WTC11 (cell line): ENCODE measurements at places on chromosomes 5 and 9.

DNA sequence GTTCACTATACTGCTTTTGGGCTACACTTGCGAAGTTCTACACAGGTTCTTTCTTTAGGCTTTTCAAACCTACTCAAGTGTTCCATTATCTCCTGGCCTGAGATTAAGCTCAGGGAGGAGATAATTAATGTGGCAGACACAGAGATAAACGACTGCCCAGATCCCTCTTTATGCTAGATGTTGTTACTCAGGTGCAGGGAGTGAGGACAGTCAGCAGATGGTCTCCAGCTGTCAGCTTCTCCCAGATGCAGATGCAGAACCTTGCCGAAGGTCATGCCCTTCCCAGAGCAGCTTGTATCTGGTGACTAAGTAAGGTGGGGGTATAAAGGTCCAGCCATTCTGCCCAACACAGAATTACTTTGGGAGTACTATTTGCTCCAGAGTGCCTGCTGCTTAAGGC lies 166.2 kb downstream of the ZNF462 start:
- DNase-seq: no peak

DNA sequence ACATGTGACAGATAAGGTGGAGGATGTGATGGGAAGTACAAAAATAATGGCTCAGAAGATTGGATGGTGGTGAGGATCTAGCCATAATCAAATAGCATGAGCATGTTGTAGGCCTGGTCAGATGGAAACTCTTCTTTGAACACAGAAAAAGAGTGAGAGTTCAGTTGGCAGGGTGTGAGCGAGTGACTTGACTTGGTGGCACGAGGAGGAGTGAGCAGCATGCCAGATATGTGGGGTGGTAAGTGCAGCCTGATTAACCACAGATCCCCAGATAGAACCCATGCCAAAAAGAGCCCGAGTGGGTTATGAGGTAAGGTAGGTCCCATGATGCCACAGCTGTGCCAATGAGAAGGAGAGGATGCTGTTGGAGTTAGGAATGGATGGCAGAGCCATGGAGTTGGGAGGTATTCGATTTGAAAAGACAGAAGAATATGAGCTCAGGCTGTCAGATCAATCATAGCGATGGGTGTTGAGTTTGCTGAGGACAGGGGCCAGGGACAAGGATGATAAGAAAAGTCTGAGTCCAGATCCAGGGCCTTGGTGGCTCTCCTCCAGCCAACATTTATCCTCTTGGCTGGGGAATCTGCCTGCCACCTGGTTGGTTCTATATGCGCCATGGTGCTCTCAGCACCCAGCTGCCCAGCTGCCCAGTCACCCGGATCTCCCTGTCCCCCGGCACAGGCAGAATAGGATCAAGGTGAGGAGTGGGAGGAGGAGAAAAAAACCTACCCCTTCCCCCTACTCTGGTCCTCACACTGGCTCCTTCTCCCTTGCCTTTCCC lies 16.5 kb downstream of the GARNL3 start:
- DNase-seq: no peak

DNA sequence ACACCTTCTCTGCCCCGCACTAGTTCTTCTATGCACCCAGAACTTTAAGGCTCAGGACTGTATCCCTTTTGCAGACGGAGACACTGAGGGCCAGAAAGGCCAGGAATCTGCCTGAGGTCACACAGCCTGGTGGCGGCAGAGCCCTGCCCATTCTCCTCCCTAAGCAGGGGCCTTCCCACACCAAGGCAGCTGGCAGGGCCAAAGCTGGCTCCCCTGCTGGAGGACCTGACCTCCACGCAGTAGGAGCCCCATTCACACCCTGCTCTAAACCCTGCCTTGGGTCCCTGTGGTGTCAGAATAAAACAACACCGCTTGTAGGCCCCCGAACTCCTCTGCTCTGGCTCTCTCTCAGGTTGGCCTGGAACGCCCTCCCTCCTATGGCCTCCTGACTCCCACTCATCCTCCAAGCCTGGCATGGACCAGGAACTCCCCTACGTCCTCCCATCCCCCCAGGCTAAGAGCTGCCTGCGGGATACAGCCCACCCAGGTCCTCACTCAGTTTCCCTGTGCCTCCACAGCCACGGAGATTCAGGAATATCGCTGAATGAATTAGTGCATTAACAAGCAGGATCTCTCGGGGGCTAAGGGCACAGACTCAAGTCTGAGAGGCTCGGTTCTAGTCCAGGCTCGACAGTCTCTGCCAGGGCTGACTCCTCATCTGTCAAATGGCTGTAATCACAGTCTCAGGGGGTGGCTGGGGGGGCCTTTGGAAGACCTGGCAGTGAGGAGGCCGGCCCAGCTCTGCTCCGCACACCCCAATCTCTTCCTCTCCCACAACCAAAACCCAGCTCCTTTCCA lies 2.8 kb downstream of the ST6GALNAC6 start:
- DNase-seq: no peak

DNA sequence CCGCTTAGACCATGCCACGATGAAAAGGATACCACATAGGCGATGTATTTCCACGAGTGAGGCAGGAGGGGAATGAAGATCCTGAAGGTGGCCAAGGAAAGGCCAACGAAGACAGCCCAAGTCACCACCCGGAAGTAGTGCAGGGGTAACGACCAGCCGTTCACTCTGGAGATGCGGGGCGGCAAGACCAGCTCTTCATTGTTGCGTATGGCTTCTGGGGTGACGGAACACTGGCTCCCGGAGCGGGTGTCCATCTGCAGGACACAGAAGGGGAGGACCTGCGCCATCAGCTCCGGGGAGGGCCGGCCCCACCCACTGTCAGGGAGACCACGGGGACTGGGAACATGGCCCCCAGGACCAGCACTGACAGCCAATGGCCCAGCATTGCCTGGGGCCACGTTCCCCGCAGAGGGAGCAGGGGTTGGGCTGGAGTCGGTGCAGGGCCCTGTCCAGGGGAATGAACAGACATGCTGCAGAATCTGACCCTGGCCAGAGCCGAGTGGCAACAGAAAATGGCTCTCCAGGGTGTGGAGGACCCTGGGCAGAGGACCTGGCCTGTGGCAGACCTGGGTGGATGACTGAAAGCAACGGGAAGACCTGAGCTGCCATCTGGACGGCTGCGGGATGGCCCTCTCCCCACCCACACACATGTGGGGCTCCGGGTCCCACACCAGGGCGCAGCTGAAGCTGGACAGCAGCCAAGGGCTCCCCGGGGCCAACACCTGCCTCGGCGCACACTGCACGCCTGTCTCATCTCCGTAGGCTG lies 17.7 kb downstream of the ZDHHC11B start:
- DNase-seq: no peak

- DNase-seq: no peak
These were observed 81.8 kb downstream of the FBXO38 start for GRCh38 chr5:148465381-148466235.

- peak; percentile 94 for DNase-seq
These were observed at the start of gene NPDC1 for GRCh38 chr9:137046088-137046787. TSS of gene NPDC1 (minus strand) at chr9:137046177. CDS start at chr9:137045989, 188 bp downstream.

DNA sequence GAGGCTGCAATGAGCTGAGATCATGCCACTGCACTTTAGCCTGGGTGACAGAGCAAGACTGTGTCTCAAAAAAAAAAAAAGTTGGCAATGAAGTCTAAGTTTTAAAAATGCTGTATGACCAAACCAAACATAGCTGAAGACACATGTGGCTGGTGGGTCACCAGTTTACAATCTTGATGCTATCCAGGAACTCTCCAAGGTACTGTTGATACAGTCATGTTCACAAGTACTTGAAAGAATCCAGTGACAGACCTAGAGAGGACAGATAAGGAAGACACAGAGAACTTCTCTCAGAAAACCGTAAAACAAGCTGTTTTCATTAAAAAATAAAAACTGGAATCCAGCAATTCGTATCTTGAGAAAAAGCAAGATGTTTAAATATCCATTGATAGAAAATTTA lies 95.7 kb downstream of the ACTBL2 start:
- DNase-seq: no peak

DNA sequence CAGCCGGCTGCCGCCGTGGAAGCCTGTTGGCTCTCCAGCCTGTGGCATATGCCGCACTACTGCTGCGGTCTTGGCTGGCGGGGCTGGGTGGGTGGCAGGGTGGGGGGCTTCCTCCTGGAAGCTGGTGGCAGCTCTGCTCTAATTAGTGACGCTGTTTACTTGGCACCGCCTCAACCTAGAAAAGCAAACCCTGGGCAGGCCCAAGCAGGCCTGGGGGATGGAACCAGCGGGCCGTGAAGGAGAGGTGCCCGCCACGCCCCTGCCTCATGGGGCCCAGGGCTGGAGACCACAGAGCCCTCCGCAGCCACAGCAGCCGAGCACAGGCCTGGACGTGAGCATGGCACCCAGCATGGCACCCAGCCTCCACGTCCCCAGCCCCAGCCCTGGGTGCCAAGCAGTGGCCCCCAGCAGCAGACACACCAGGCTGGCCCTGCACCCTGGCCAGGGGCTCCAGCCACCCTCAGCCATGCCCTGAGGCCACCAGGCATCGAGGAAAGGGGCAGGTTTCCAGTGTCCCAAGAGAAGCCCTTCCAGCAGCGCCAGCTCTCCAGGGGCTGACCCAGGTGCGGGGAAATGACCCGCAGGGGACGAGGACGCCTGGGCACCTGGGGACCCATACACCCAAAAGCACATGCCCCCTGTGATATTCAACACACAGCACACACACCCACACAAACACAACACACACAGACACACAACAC lies 5.4 kb upstream of the CCDC187 start:
- DNase-seq: no peak

DNA sequence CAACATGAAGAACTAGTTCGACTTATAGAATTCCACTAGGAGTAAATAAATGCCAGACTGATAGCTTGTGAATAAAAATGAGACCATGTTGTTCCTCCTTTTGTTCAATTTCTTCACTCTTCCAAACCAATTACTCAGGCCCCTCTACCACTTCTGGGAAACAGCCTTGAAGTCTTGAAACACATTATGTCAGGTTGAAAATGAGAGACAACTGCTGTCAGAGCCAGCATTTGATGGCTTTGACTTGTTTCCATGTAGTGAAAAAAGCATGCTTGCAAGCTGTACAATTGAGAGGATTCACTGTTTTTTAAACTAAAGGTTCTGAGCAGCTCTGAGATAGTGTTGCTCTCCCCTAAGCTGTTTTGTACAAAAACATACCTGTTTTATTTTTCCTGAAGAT lies 337.1 kb upstream of the SGCD start:
- DNase-seq: no peak

DNA sequence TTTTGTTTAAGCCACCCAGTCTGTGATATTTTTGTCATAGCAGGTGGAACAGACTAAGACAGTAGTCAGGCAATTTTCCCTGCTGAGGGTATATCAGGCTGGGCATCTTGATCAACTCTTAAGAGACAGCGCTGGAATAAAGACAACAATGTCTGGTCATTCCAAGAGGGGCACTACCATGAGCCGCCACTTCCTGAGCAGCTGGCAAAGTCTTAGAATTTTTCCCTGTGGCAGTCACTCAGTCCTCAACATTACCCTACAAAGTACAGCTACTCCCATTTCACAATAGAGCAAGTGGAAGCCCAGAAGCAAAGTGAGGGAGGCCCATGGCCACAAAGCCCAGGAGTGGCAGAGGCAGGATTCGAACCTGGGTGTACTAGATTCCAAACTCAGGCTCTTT lies 74.8 kb downstream of the SH3PXD2B start:
- DNase-seq: no peak

DNA sequence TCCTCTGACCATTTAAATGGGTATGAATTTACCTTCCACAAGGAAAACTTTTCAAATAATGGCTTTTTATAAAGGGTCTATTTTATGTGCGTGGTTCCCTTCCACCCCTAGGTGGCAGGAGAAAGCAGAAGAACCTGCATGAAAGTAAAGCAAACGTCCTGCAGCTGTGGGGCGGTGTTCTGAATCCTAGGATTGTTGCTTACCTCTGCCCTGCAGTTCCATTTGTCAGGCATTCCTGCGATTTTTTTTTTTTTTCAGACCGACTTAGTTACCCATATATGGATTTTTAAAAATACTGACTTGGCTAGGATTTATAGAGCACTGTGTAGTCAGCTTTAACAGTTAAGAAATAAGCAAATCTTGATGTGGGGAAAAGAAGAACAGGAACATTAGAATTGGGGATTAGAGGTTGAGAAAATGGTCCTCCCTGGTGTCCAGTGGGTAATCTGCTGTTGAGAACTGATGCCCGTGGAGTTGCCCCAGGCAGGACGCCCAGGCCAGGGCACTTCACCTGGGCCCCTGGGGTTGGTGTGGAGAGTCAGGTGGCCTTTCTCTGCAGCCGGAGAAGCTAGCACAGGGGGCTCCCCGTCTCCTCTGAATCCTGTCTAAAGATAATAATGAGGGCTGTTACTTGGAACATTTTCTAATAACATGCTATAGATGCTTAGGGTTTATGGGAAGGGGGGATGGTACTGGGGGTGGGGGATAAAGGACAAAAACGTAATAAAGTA lies 30.4 kb upstream of the LTC4S start:
- DNase-seq: peak; percentile 63

DNA sequence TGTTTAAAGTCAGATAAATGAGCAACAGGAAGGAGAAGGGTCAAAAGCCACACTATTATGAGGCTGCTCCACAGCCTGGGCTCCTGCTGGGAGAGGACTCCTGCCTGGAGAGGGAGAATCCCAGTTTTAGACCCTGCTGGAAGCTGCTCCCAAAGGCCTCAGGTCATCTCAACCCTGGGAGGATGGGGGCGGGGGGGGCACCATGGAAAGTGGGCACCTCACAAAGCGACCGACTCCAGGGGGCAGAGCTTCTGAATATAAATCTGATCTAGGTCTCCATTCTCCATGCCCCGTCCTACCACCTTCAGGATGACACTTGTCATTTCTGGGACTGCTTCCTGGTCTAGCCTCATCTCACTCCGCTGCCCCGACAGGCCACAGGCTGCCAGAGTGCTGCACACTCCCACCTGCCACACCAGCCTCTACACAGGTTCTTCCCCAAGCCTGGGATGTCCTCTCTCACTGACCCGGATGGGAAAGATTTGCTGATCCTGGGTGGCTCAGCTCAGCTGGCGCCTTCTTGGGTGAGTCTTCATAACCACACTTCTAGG lies 183.4 kb downstream of the GAPVD1 start:
- no peak for DNase-seq

- DNase-seq: no peak
These were observed 151.7 kb upstream of the PTPRD start for GRCh38 chr9:10764481-10764880.

- DNase-seq: no peak
These were observed 72.6 kb upstream of the GALNT10 start for GRCh38 chr5:154117930-154118329.

DNA sequence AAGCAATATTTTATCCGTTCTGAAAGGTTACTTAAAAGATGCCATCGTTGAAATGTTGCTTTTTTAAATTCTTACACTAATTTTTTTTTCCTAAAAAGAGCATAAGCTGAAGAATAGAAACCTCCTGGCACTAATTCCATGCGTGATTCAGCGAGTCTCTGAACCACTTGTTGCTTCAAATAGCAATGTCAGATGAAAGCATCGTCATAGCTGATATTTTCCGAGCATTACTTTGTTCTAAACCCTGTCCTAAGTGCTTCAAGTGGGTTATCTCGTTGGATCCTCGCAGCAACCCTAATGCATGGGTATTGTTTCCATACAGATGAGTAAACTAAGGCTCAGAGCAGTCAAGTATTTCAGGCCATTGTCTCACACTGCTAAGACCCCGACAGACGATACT lies 79.7 kb downstream of the CDH6 start:
- DNase-seq: no peak

GRCh38 chr5:147752033-147752432 lies 30.5 kb downstream of the JAKMIP2 start:
- DNase-seq: no peak
